ENCODE measurements at places on chromosomes 5 and 9.

DNA sequence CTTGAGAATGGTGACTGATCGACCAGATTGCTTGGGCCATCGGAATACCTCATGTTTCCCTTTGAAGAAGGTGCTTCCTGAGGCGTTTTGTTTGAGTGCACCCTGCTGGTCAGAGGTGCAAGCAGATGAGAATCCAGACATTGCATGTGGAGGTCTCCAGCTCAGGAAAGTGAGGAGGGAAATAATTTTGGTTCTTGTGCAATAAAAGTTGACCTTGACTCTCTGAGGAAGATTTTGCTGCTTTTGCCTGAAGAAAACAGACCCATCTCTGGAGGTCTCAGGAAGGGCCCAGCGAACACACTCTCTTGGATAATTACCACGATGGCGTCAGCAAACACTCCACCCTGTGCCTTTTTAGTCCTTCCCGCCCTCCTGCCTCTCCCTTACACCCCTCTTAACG lies 69.7 kb downstream of the GRAMD2B start:
- no peak for DNase-seq

DNA sequence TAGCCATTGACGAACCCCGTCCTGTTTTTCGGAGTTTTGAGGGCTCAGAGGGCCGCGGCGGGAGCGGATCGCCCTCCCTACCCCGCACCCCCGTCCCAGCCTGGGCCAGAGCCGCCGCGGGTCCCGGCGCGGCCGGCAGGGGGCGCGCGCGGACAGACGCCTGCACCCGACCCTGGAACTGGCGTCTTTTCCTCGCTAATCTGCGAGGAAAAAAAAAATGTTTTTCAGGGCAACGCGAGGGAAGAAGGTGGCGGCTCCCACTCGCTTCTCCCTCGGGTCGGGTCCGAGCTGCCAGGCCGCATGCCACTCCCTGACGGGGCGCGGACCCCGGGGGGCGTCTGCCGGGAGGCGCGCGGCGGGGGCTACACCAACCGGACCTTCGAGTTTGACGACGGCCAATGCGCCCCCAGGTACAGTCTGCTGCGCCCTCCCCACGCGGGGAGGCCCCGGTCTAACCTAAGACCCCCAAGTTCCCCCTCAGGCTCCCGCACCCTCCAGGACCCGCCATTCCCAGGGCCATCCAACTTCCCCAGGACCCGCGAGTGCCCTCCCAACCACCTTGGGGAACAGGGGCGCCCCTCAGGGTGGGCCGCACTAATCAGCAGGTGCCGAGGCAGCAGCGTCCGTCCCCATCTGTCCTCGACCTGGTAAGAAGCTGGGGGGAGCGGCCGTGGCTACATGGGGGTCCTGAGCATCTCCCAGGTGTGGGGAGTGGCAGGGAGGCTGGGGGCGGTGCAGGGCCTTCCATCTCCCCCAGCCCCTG lies at the start of gene KCNT1:
TSS of gene KCNT1 (plus strand) at position 227 of the 763 bp plus-strand sequence. CDS start at position 301, 74 bp downstream.
- DNase-seq = peak; percentile 62

GRCh38 chr5:42912184-42912798 lies 100.6 kb upstream of the SELENOP start:
- DNase-seq = no peak

DNA sequence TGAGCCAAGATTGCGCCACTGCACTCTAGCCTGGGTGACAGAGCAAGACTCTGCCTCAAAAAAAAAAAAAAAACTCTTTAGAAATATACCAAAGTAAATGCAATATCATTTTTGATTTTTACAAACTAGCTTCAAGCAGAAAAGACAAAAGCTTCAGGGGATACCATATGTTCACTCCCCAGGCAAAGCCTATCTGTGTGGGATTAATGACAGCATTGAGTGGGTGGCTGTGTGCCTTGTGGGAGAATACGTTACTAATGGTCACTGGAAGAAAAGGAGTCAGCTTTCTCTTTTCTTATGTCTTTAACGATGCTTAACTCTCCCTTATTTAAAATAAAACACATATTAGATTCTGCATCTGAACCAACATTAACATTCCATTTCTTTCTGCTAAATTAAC lies 1.9 kb downstream of the PCA3 start:
- no peak for DNase-seq

- DNase-seq = no peak
Observed at GRCh38 chr5:145479857-145480256, 355.3 kb downstream of the PRELID2 start.
